Activated gamma-delta T cell treated with Interleukin-2 at 50 U/mL for 16 hours (primary cell): ENCODE measurements at places on chromosomes 2 and 18.

DNA sequence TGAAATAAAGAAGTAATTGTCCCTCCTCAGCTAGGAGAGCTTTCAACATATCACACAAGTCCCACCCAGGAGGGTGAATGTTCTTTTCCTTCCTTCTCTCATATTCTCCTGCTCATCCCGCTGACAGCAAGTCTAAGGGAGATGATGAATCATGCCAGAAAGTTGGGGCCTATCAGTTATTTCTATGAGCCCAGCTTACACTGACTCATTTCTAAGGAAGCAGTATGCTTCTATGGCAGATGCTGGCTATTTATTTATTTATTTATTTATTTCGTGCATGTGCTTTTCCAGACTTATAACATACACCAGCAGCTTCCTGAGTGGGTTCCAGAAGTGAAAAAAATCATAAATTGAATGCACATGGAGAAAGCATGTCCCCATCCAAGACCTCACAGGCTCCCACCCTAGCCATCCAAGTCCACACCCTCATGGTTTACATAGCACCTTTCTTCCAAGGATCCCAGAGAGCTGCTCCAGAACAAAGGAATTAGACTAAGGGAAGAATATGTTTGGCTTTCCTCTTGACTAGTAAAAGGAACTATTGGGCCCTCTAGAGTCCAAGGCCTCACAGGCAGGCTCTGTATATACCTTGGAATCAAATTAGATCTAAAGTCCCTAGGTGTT is 1074.2 kb upstream of the ZEB2 start:
- no peak for DNase-seq

GRCh38 chr2:72325592-72326422 is 178.1 kb upstream of the CYP26B1 start:
- no peak for DNase-seq

DNA sequence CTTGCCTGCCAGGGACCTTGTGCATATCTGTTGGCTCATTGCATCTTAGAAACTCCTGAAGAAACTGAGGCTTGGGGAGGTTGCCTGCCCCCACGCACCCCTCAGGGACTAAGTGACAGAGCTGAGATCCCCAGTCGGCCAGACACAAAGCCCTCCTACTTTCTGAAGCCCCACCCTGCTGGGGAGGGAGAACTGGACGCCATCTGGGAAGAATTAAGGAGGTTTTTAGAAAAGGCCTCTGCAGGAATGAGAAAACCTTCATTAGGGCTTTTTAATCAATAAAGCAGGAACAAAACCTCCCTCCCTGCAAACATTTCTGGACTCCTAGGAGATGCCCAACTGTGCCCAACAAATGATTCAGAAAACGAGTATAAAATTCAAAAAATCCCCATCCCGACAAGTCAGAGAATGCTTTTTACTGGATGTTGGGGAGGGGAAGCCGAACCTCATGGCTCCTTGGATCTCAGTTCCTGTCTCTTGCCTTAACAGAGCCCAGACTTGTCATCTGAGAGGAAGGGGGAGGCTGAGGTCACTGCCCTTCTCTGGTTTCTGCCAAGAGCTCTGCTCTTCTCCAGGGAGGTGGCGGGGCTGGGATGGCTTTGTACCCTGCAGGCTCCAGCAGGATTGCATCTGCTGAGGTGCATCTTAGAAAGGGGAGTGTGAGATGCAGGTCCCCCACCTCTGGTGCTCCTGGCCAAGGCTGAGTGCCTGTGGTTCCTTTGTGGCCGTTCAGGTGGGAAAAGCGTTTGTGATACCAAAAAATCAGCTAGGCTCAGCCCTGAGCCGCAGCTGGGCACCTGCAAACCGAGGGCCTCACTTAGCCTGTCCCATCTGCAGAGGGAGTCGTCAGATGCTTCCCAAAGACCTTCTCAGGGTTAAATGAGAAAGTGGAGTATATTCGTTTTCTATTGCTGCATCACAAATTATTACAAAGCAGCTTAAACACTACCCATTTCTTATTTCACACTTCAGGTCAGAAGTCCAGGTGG is 142.4 kb downstream of the ZFP36L2 start:
- DNase-seq: no peak

DNA sequence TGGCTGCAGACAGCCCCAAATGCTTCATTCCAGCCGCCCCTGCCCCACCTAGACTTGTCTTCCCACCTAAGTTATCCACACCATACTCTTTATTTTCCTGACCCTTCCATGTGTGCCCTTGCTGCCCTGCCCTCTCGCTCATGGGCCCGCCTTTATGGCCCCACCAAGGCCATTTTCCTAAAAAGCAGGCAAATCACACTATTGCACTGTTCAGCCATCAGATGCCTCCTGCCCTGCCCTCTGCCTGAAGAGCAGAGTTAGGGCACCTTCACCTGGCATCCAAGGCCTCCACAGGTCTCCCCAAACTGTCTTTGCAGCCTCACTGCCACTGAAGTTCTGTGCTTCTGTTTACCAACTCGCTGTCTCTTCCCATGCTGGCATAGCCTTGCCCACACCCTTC is 496.7 kb downstream of the EIPR1 start:
- DNase-seq: no peak

- DNase-seq: no peak
Measured at GRCh38 chr2:191632426-191632825, 45.5 kb upstream of the NABP1 start.

GRCh38 chr2:54090521-54091117 is 24.8 kb upstream of the ACYP2 start:
- no peak for DNase-seq

- DNase-seq: no peak
Measured at GRCh38 chr2:1672738-1673137, 71.6 kb downstream of the PXDN start.

GRCh38 chr2:117137371-117137770 is 677.1 kb upstream of the DDX18 start:
- DNase-seq: no peak

- DNase-seq: no peak
Measured at GRCh38 chr2:48890454-48891131, 135.1 kb upstream of the LHCGR start.

GRCh38 chr2:80621656-80622055 is 317.1 kb upstream of the LRRTM1 start:
- no peak for DNase-seq

GRCh38 chr18:39421276-39421675 is 1855.7 kb upstream of the CELF4 start:
- no peak for DNase-seq

DNA sequence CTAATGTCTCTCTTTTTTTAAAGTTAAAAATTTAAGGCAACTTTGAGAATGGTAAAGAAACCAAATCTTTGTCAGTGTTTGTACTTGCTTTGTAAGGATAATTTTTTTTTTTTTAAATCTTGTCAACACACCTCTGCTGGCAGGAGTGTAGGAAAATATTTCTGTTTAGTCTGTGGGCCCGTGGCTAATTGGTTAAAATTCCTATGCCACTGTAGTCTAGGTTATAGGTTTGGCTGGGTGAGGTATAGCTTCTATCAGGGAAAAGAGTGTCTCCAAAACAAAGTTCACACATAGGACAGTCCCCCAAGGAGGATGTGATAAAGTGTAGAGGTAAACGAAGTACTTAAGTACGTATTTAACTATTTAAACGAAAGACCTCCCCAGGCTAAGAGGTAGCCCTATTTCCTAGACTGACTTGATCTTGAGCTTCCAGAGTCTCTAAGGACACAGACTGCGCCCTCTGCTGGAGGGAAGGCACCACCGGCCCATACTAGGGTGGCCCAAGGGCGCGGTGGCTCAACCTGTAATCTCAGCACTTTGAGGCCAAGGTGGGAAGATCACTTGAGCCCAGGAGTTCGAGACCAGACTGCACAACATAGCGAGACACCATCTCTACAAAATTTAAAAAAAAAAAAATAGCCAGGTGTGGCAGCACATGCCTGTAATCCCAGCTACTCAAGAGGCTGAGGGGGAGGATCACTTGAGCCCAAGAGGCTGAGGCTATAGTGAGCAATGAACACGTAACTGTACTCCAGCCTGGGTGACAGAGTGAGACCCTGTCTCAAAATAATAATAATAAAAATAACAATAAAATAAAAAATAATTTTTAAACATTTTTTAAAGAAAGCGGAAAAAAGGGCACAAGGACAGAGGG is 8.9 kb downstream of the TEX44 start:
- peak; percentile 75 for DNase-seq

- DNase-seq: no peak
Measured at GRCh38 chr2:86510436-86510933, 52.8 kb downstream of the CHMP3 start.

DNA sequence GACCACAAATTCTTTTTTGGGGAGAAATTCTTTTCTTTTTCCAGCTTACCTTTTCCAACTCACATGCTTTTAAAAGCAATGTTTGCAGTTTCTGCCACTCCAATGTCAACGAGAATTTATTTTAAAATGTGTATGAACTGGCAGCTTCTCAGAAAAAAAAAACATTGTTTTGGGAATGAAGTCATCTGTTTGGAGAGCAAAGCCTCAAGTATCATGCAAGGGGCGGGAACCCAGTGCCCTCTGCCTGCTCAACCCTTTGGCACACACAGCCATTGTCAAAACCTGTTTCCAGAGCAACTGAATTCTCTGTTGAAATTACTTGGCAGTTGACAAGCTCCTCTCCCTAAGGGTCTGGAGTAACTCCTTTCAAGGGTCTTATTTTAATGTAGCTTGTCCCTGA is 128.5 kb downstream of the QPCT start:
- no peak for DNase-seq

GRCh38 chr18:76619621-76620315 is 124.7 kb upstream of the ZNF516 start:
- no peak for DNase-seq

GRCh38 chr2:204024503-204024902 is 87.9 kb downstream of the ICOS start:
- DNase-seq: no peak

DNA sequence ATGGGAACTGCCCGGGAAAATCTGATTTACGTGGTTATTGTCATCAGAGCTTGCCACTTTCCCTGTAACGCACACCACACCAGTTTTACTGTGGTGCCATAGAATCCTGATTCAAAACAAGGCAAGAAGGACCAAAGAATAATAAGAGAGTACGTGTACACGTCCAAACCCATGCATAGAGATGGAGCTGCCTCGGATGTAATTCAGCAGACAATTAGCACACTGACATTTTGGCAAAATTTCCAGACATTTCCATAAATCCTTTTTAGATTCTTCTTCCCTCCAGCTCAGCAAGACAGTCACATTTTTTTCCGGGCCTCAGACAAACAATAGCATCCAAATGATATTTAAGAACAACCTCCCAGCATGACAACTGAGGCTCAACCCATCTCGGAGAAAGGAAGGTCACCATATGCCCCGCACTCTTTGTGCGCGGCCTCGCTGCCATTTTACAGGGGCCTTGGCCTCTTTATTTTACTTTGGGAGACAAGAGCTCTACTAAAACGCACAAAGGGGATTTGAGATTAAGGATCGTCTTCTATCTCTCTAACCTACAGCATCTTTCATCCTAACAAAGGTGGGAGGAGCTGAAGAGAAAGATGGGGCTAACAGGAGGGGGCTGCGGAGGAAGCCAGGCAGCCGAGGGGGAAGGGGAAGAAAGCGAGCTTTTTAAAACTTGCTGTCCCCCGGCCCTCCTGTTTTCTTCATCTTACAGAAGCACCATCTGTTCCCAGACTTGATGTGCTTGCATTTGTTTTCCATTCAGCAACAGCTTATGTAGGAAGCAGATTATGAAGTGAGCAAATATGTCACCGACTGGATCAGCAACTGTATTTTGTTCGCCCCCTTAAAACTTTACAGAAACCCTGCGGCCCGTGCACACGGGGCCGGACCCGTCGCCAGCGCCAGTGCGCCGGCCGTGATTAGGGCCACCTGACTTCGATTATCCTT is 61.0 kb downstream of the CDCA7 start:
- no peak for DNase-seq

- no peak for DNase-seq
Measured at GRCh38 chr2:207869784-207870778, 100.4 kb upstream of the FZD5 start.

DNA sequence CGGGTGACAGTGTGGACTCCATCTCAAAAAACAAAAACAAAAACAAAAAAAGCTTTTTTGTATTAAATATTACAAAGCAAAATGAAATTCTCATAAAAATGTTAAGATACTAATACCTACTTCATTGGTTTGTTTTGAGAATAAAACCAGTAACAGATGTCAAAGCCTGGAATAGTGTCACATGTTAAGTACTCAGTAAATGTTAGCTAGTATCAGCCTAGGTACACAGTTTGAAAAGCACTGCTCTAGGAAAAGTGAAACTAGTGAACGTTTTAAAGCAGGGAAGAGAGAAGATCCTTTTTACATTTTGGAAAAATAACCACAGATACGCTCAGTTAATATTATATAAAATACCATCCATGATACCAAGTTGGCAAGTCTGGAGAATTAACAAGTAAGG is 37.1 kb upstream of the ADAM17 start:
- no peak for DNase-seq

DNA sequence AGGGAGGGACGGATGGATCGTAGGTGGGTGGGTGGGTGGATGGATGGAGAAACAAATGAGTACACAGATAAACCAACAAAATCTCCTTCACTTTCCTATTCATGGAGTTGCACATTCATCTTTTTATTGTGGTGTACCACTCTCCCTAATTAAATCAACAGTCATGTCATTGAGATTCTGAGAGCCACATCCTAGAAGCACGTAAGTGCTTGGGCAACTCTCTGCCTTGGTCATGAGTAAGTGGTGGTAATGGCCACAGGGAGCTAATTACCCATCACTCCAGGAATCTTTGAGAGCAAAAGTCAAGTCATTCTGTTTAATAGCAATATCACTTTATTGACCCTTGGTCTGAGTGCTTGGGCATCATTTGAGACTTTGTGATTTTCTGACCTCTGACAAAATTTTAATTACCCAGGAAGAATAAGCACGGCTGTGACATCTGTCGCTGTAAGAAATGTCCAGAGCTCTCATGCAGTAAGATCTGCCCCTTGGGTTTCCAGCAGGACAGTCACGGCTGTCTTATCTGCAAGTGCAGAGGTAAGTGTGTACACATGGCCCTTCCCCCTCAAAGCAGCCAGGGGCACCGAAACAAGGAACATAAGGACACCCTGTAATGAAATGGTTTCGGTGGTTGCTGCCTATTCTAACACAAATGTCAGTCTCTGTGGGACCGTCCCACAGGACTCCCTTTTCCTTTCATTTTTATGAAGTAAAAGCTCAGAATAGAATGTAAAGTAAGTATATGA is 85.9 kb downstream of the FEZ2 start:
- no peak for DNase-seq
